Cerebellar nuclear complex (tissue), 1 donor: ENCODE measurements at places on chromosomes 16 and 17.

GRCh38 chr17:2547176-2547575 lies 35.5 kb upstream of the METTL16 start:
- no peak for DNase-seq

DNA sequence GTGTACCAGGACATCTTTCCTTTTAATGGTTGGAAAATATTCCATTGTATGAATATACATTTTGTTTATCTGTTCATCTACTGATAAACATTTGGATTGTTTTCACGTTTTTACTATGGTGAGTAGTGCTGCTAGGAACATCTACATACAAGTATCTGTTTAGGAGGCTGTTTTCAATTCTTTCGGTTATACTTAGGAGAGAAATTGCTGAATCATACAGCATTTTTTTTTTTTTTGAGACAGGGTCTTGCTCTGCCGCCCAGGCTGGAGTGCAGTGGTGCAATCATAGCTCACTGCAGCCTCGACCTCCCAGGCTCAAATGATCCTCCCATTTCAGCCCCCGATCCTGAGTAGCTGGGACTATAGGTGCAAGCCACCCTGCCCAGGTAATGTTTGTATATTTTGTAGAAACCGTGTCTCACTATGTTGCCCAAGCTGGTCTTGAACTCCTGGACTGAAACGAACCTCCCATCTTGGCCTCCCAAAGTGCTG lies 122.9 kb downstream of the CRLF3 start:
- no peak for DNase-seq

- DNase-seq: no peak
Measured at GRCh38 chr17:82334204-82334621, 647 bp upstream of the SECTM1 start.

GRCh38 chr16:2804728-2805127 lies 6.5 kb downstream of the PRSS41 start:
- no peak for DNase-seq

DNA sequence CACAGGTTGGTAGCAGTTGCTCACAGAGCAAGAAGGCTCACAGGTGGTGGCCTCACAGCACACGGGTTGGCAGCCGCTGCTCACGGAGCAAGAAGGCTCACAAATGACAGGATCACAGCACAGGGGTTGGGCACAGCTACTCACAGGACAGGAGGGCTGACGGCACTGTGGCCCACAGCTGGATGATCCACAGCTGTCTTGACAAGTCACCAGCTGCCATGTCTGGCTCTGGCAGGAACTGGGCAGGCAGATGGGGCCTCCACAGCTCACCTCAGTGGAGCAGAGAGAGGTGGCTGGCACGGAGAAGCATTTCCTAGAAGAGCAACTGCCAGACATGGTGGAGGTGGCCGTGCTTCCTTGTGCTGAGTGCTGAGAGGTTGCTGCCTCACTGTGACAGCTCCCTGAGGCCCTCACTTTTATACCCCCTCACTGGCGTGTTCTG lies at the start of gene KRTAP16-1:
KRTAP16-1 (minus strand) TSS at position 392 of the 442 bp plus-strand sequence; CDS start at position 336, 56 bp downstream.
- DNase-seq: no peak

GRCh38 chr17:81060416-81060815 lies 25.5 kb downstream of the BAIAP2 start:
- no peak for DNase-seq

DNA sequence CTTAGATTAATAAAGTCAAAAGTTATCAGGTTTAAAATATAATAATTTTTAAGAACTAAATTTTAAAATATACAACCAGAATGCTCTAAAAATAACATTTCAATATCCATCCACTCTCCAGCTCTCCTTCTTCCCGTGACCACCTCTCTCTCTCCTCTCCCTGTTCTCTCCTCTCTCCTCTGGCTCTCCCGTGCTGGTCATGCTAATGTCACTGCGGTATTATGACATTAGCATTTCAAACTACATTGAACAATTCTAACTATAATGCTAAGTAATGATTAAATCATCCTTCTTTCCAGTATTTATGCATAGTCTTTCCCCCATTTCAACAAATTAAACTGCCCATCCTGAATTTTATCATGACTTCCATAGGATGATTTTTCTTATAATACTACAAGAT lies 154.7 kb downstream of the CEP112 start:
- no peak for DNase-seq

DNA sequence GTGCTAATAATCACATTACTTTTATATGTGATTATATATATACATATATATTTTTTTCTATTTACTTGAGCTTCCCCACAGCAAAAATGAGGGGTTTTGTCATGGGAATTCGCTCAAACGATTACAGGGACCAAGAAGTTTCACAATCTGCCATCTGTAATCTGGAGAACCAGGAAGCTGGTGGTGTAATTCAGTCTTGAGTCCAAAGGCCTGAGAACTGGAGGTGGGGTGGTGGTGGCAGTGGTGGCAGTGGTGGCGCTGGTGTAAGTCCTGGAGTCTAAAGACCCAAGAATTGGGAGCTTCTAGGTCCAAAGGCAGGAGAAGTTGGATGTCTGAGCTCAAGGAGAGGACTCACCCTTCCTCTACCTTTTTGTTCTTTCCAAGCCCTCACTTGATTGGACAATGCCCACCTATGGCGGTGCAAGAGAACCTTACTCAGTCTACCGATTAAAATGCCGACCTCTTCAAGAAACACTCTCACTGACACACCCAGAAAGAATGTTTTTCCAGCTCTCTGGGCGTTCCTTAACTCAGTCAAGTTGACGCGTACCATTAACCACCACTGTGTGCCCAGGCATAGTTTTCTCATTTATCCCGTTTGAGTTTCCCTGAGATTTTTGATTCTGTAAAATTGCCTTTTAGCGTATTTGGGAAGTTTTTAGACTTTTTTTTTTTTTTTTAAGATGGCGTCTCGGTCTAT lies 31.9 kb downstream of the POLR2A start:
- no peak for DNase-seq
